ENCODE measurements at places on chromosomes 12 and 14. TPM values are rescaled to one million over a fixed set of nuclear protein-coding genes. Genes with fewer than 3 reads are reported as not detected.

GRCh38 chr12:78963439-78964227, 99.1 kb downstream of the SYT1 start:
- no peak for DNase-seq

DNA sequence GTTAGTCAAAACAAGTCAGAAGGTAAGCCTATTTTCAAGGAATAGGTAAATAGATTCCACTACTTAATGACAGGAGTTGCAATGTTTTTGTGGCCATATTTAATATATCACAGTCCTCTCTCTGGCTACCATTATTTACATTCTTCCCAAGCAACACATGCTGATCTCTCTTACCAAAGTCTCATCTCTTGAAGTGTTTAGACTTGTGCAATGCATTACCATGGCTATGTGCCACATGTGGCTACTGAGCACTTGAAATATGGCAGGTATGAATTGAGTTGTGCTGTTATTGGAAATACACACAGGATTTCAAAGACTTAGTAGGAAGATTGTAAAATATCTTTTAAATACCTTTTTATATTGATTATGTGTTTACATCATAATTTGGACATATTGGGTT, 262.4 kb upstream of the PDE3A start:
- DNase-seq: no peak

The YLPM1 gene
- 78.8 TPM for total RNA-seq

GRCh38 chr14:37595809-37596621, 586 bp downstream of the TTC6 start:
- no peak for DNase-seq
